ENCODE measurements at places on chromosomes 5 and 9.

DNA sequence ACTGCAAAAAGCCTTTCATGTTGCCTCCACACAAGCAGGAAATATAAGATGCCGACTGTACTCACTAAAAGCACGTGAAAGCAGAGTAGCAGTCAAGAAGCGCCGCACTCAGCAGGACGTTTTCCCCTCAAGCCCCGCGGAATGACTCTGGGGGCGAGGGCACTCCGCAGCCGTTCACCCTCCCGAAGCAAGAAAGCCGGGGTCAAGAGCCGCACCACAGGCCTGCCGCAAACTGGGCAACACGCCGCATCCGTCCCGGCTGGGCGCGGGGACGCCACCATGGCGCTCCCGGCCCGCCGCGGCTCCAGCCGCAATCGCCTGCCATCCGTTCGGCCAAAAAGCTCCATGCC lies 364 bp downstream of the RPS6 start:
- DNase-seq, result peak; percentile 44

DNA sequence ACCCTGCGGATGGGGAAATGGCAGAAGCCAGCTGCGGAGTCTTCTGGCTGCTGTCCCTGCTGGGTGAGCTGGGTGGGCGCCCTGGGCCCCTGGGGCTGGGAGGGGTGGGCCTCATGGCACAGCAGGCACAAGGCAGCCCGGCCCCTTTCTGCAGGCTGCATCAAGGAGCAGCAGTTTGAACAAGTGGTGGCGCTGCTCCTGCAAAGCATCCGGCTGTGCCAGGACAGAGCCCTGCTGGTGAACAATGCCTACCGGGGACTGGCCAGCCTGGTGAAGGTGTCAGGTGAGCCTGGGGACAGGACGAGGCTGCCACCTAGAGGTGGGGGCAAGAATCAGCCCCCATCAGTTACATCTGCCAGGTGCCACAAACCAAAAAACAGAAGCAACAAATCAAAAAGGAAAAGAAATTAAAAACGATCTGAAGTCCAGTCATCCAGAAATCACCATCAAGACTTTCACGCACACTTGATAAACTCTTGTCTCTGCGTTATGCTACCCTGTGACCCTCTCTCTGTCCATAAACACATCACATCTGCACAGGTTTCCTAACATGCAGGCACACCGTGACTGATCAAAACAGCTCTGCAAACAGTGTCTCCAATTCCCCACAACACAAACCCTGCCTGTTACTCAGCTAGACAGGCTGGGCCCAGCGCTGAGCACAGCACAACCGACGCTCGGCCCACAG lies 13.9 kb downstream of the REXO4 start:
- peak; percentile 56 for DNase-seq

DNA sequence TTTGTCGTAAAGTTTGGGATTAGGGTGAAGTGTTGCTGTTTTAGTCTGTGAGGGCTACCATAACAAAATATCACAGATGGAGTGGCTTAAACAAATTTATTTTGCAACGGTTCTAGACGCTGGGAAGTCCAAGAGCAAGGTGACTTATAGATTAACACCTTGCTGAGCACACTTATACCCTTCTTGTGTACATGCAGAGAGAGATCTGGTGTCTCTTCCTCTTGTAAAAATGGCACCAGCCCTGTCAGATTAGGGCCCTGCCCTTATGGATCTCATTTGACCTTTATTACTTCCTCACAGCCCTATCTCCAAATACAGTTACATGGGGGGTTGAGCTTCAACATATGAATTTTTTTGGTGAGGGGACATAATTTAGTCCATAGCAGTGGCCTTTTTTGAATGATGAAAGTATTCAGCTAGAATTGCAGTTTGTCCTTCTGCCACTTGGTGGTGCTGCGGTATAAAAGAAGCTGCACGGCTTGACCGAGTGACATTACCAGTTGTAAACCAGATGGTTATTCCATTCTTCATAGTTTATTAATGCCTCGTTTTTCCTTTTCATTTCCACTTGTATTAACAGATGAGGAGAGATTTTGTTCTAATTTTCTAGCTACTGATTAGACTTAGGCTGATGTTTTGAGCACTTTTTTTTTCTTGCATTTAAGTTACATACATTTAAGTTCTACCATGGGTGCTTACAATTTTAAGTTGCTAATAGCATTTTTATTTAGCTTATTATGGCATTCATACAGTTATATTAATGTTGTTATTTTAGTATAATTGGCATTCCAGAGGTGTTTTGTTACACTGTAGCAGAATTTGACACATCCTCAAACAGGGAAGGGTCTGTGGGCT lies 19.4 kb downstream of the DCP2 start:
- peak; percentile 75 for DNase-seq

DNA sequence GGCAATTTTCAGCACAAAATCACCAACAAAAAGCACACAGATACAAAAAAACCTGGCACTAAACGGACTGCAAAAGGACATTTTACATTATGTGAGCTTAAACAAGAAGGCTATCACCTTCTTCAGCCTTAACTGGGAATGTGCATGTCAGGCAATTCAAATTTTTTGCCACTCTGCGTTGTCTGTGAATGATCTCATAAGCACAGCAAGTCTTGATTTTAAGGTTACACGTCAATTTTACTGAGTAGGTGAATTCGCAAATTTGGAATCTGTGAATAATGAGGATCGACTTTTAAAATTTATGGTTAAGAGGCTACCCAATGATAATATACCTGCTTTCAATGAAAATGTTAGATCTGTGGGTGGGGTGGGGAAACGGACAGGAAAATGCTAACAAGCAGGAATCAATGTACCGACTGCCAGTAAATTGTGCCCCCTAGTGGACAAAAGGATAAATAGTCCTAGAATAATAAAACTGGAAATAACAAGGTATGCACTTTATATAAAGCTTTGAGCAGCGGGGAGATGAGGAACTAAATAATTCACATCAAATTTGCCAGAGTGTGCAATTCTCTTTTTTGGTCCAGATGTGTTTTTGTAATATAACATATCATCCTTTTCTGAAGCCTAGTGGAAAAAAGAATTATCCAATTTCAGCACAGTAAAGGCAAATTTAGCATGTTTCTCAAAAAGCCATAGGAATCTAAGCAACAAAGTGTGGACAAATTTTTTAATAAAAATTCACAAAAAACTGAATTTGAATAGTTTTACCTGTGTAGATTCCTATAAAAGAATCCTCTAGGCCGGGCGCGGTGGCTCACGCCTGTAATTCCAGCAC lies 20.5 kb downstream of the EQTN start:
- no peak for DNase-seq

GRCh38 chr5:127634007-127634406 lies 14.9 kb upstream of the CTXN3 start:
- DNase-seq, result no peak

DNA sequence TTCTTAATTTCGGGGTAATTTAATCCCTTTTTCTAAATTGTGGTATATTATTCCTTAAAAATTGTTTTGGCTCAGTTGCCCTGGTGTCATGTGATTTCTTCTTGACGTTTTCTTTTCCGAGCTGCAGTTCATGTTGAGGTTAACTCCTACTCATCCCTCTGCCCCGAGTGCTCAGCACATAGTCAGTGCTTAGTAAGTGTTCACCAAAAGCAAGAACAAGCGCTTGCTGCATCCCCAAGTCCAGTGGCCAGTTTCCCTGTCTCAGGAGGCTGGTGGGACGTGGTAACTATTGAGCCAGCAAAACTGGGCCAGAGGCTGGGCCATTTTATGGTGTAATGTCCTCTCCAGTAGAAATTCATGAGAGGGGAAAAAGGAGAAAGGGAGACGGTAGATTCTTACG lies 23.3 kb downstream of the TRIO start:
- no peak for DNase-seq

DNA sequence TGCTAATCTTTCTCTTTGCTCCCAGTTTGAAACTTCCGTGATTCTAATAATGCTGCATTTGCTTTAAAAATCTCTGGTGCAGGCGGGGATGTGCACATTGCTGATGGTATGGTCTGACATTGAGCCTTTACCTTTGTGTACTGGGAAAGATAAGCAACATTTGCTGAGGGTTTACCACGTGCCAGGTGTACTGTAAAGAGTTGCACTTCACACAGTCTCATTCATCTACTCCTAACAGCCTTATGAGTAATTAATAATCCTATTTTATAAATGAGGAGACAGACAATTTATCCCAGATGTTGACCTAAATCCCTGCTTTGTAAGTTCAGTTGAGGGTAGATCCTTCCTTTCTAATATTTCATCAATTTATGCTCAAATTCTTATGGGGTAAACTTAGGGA lies 726 bp upstream of the ADGRV1 start:
- no peak for DNase-seq

GRCh38 chr9:122001491-122002201 lies 91.5 kb downstream of the TTLL11 start:
- no peak for DNase-seq

Data from T-helper 1 cell (primary cell).